ENCODE measurements at places on chromosomes 4 and X.

GRCh38 chr4:170014359-170015011 lies 11.7 kb downstream of the MFAP3L start:
- DNase-seq, result no peak

DNA sequence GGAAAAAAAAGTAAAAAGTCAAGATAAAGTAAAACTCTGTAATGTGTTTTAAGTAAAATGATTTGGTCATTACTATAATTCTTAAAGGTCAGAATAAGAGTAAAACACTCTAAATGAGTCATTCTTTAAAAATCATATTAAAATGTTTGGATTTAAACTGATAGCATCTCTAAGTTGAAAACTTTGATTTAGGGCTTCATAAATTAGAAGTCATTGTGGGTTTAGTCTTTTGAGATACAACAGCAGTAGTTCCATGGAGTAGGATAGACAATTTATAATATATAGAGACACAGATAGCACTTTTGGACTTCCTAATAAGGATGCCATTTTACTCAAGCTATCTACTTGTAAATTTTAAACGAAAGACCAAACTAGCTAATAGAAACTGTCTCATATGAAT lies 77.1 kb upstream of the PABPC4L start:
- no peak for DNase-seq

DNA sequence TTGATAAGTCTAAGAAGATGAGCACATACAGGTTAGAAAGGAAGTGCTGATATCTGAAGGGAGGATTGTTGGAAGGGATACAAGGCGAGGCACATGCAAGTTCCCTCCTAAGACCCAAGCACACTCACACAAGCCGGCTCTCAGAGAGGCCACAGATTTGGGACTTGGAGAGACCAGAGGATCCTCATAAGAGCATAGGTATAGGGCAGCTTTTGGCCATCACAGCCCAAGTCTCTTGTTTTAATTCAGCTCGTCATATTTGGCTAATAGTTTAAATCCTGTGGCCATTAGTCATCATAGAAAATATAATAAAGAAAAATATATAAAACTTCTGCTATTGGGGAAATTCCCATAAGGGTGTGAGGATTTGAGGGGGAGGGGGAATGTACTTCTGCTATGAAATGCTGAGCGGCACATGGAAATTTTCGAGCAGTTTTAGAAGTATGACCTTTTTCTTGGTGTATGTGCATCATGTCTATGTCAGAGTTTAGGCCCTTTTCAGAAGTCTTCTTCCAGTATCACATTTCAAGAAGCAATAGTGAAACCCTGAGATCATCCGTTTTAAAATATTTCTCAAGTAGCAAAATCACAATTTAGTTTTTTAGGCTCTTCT lies 97.7 kb downstream of the NFKB1 start:
- no peak for DNase-seq

DNA sequence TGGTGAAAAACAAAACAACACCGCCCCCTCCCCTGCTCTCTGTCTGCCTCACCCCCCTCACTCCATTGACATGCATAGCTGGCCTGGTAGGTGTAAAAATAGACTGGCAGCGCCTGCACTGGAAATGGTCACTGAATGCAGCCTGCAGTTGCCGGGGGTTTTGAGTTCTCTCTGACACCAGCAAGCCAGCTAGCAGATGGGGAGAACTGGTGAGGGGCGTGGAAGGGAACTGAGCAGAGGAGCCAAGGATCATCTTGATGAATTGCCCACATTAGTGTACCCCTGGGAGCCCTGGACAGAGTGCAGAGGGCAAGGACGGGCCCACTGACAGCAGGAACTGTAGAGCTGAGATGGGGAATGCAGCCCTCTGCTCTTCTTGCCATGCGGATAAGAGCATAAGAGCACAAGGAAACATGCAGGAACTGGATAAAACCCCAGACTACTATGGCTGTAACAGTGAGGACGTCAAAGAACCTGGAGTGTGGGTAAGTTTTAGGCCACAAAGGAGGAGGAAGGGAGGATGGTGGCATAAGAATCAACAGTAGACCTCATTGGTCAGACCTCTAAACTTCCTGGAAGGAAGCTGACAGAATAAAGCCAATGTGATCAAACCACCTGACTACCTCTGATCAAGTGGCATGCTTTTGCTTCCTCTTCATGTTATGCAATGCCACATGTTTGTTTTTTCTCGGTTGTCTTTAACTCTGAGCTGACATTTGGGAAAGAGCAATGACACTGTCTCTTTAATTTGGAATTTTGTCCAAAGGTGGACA lies 96.3 kb downstream of the ANK2 start:
- DNase-seq, result no peak

- DNase-seq, result no peak
Observed at GRCh38 chrX:122934131-122934530, 249.9 kb upstream of the GRIA3 start.

DNA sequence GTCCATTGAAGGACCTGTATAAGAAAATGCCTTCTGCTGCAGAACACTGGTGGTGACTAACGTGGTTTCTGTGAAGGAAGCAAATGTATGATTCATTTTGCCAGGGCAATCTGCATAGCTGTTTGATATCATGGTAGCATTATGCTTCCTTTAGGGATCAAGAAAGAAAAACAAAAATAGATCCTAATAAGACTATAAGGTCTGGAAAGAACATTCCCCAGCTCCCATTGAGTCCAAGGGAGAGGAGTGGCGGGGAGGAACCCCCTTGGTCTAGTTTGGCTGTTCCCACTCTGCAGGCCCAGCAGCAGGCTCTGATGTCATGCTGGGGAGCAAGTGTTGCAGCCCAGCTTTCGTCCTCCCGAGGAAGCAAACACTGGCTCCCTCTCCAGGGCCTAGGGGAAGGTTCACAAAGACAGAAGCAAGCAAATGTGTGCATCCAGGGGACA lies 154.5 kb upstream of the GALNT7 start:
- DNase-seq, result no peak

DNA sequence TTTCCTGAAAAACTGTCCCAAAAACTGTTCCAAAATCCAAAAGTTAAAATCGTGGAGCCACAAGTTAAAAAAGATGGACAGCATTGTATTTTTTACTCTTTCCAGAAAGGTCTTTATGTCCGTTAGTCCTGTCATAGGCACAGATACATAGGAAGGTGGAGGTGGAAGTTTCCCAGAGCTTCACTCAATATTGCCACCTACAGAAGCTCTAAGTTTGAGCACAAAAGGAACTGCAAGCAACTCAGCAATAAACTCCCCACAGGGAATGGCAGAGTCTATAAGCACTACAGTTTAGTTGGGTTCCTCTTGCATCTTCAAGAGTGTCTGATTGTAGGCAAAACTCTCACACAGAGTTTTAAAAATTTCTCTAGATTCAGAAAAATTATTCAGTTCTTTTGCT lies 22.0 kb upstream of the UGT2B4 start:
- no peak for DNase-seq

- DNase-seq, result no peak
Observed at GRCh38 chr4:105710678-105711077, 2.1 kb downstream of the GSTCD start.

DNA sequence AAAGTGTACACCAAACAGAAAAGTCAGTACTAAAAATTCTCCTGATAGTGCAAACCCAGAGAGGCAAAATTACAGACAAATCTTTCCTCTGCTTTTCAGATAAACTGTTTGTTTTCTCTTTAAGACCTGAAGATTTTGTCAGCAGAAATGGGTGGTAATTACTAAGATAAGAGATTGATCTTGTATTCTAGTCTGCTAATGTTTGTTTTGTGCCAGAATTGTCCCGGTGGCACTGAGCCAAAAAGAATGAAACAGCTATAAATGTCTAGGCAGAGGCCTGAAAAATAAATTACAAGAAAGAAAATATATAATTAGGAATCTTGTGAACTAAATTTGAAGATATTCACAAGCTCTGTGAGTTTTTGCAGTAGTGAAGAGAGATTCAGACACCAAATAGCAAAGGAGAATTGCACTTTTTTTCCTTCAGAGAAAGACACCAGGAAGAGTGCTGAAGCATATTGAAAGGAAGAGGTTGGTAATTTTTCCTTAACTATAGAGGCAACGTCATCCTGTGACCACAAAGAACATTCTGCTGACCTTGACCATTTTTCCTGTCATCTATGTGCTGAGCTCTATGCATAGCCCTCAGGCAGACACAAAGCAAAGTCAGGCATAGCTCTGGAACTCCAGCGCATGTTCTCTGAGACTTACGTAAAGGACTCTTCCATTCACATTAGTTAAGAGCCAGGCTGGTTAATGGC lies 314.5 kb upstream of the RASGEF1B start:
- DNase-seq, result no peak

DNA sequence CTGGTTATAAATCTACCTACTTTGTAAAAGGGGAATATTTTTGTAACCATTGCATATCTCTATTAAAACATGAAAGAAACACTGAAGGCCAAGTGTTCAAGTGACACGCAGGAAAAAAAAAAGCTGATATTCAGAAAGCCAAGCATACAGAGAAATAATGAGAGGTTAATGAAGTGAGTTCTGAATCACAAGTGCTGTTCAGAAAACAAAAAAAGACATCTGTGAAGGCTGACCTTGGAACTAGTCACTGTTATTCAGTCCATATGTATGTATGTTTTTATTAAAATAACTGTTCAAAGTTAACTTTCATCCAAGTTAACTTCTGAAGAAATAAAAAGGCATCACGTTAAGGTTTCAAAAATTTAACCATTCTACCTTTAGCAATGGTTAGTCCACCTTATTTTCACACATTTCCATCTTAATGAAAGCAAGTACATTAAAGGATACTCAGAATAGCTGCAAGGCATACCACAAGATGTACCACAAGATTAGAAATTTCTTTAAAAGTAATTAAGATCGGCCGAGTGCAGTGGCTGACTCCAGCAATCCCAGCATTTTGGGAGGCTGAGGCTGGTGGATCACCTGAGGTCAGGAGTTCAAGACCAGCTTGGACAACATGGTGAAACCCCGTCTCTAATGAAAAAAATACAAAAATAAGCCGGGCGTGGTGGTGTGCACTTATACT lies 31.4 kb downstream of the SH3RF1 start:
- no peak for DNase-seq

GRCh38 chr4:112818594-112818965 lies 181.6 kb downstream of the LARP7 start:
- no peak for DNase-seq

DNA sequence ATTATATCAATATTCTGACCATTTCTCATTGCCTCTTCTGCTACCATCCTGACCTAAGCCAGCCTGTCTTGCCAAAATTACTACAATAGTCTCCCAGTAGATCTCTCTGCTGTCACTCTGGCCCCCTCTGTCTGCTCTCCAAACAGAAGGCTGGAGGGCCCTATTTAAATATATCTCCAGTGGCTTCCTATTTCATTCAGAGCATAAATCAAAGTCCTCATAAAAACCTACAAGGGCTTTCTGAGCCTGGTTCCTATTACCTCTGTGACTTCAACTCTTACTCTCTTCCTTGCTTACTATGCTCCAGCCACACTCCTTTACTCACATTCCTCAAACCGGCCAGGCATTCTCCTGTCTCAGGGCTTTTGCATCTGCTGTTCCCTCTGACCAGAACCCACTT lies 19.0 kb downstream of the IGSF1 start:
- no peak for DNase-seq

GRCh38 chr4:55868581-55869090 lies 15.2 kb downstream of the EXOC1 start:
- no peak for DNase-seq

DNA sequence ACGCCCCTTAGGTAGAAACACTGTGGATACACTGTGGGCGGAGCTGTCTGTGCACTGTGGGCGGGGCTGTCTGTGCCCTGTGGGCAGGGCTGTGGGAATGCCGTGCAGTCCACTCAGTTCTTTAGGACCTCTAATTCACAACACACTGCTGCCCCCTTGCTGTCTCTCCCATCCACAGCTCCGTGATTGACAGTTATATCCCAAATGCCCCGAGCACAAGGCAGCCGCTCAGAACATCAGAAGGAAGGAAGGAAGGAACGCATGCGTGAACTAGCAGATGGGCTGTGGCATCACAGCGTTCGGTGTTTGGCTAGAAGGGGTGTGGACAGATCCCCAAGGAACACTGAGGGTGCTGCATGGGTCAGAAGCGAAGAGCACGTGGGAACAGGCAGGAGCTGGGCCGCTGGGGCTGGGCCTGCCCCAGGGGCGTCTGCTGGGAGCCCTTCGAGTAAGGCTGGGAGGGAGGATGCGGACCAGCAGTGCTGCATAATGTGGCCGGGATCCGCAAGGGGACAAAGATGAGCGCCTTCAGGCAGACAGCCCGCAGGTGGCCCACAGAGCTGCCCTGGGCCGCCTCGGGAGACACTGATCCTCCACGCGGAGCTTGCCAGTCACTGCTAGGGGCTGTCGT lies 29.8 kb downstream of the ACOX3 start:
- DNase-seq, result no peak

DNA sequence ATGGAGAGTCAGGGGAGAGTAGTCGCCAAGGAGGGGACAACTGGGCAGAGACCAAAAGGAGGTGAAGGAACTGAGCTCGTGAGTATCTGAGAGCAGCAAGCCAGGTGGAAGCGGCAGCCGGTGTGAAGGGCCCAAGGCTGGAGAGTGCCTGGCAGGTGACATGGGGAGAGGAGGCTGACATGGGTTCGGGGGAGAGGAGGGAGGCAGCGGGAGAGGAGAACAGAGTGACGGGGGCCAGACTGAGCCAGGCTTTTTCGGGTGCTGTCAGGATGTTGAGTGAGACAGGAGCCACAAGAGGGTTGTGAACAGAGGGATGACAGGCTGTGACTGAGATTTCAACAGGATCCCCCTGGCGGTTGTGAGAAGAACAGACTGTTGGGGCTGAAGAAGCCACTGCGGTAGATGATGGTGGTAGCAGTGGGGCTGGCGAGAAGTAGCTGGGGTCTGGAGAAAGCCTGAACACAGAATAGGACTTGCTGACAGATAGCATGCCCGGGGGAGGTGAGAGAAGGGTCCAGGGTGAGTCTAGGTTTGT lies 5.7 kb downstream of the ELK1 start:
- no peak for DNase-seq

DNA sequence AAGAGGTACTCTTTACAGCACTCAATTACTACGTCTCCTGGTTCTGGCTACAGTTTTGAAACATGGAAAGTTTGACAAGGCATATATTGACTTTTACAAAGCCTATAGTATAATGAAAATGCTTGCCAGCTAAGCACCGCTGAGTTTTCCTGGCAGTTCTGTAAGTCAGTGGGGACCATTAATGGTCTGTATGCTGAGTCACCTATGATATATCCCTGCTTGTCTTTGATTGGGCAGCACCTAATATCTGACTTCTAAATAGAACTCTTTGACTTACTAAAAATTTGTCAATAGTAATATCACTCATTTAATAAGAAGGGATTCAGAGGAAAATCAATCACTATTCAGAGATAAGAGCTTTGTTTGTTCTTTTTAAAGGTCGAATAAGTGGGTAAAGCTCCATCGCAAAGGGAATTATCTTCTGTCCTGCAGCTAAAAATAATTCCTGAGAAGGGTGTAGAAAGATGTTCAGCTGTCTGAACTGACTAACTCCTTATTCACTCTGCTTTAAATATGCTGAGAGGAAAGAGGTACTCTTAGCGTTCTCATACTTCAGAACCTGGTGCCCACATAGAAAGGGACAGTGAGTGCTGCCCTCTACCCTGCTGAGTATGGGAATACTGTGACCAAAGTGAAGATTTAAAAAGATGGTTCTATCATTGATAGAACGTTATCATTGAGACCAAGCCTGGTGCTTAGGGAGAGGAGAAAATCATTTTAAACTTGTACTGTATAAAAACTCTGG lies 959 bp downstream of the SMPX start:
- DNase-seq, result no peak

GRCh38 chrX:49856819-49857218 lies 22.5 kb upstream of the USP27X start:
- no peak for DNase-seq
